Chondrocyte (in vitro differentiated cells): ENCODE measurements at places on chromosomes 5 and 9. TPM values are rescaled to one million over a fixed set of nuclear protein-coding genes. Genes with fewer than 3 reads are reported as not detected.

- no peaks in the 10 kb centered on the region for H3K27me3 ChIP-seq
- H3K4me3 ChIP-seq, result no peak overlapping the region
- peaks cover 20% of the 10 kb centered on the region for H3K4me1 ChIP-seq
- no peaks in the 10 kb centered on the region for H3K36me3 ChIP-seq
- DNase-seq, result no peak
Observed at GRCh38 chr9:17824191-17824590, 245.3 kb downstream of the SH3GL2 start.

- no peak overlapping the region for H3K27ac ChIP-seq
- no peaks in the 10 kb centered on the region for H3K4me1 ChIP-seq
- H3K4me3 ChIP-seq, result no peak overlapping the region
- H3K36me3 ChIP-seq, result no peaks in the 10 kb centered on the region
Observed at GRCh38 chr5:178392386-178392785, 159.8 kb upstream of the PHYKPL start.

GRCh38 chr5:65923339-65923738 lies 3.0 kb upstream of the ERBIN start:
- no peak for DNase-seq
- H3K4me1 ChIP-seq, result peaks cover 39% of the 10 kb centered on the region
- peak overlapping the region; percentile 25 for H3K27ac ChIP-seq
- H3K27me3 ChIP-seq, result no peaks in the 10 kb centered on the region
- H3K36me3 ChIP-seq, result no peaks in the 10 kb centered on the region
- no peak overlapping the region for H3K4me3 ChIP-seq

- H3K27ac ChIP-seq, result no peak overlapping the region
- DNase-seq, result no peak
- H3K36me3 ChIP-seq, result peaks cover 1% of the 10 kb centered on the region
- no peak overlapping the region for H3K4me3 ChIP-seq
- H3K27me3 ChIP-seq, result no peaks in the 10 kb centered on the region
- no peaks in the 10 kb centered on the region for H3K4me1 ChIP-seq
Observed at GRCh38 chr5:144457160-144457559, 286.5 kb downstream of the KCTD16 start.

DNA sequence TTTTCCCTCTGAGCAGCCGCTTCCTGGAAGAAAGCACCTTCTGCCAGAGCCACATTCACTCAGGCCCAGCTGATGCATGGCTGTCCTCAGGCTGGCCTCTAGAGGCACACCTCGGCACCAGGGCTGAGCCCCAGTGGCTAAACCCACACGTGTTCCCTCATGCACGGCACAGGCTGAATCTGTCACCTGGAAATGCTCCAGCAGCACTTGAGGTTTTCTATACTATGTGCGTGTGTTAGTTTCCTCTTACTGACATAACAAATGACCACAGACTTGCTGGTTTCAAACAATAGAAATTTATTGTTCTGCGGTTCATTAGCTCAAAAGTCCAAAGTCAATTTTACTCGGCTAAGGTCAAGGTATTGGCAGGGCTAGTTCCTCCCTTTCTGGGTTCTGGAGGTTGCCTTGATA lies 141.4 kb downstream of the LRRC70 start:
- peaks cover 11% of the 10 kb centered on the region for H3K27me3 ChIP-seq
- DNase-seq, result no peak
- H3K4me1 ChIP-seq, result no peaks in the 10 kb centered on the region
- H3K4me3 ChIP-seq, result no peak overlapping the region
- no peaks in the 10 kb centered on the region for H3K36me3 ChIP-seq
- no peak overlapping the region for H3K27ac ChIP-seq

Gene GBGT1
- 2.1 to 8.1 TPM (median 5.8 TPM) in 3 replicates for total RNA-seq

- no peaks in the 10 kb centered on the region for H3K36me3 ChIP-seq
- H3K4me1 ChIP-seq, result peaks cover 69% of the 10 kb centered on the region
- no peaks in the 10 kb centered on the region for H3K27me3 ChIP-seq
- peak overlapping the region; percentile 100 for H3K27ac ChIP-seq
- H3K4me3 ChIP-seq, result peak overlapping the region; percentile 69
Observed at GRCh38 chr5:95858661-95859595, 36.4 kb upstream of the GLRX start.

GRCh38 chr5:122155546-122155945 lies 26.2 kb downstream of the ZNF474 start:
- no peak overlapping the region for H3K4me3 ChIP-seq
- H3K27me3 ChIP-seq, result no peaks in the 10 kb centered on the region
- peak overlapping the region; percentile 46 for H3K27ac ChIP-seq
- H3K4me1 ChIP-seq, result peaks cover 54% of the 10 kb centered on the region
- H3K36me3 ChIP-seq, result no peaks in the 10 kb centered on the region

GRCh38 chr9:79570448-79571308 lies 1.1 kb upstream of the TLE4 start:
- H3K36me3 ChIP-seq, result peaks cover 1% of the 10 kb centered on the region
- H3K27ac ChIP-seq, result peak overlapping the region; percentile 77
- peak; percentile 89 for DNase-seq
- no peaks in the 10 kb centered on the region for H3K27me3 ChIP-seq
- no peak overlapping the region for H3K4me3 ChIP-seq

GRCh38 chr5:932628-933250 lies 40.1 kb downstream of the TRIP13 start:
- H3K36me3 ChIP-seq, result peaks cover 5% of the 10 kb centered on the region
- H3K4me3 ChIP-seq, result no peak overlapping the region
- no peak overlapping the region for H3K27ac ChIP-seq
- H3K4me1 ChIP-seq, result no peaks in the 10 kb centered on the region

- peaks cover 2% of the 10 kb centered on the region for H3K36me3 ChIP-seq
- no peak overlapping the region for H3K4me3 ChIP-seq
- DNase-seq, result no peak
- H3K27me3 ChIP-seq, result peaks cover 6% of the 10 kb centered on the region
- peaks cover 22% of the 10 kb centered on the region for H3K4me1 ChIP-seq
Observed at GRCh38 chr5:134122530-134122929, 8.0 kb downstream of the TCF7 start.

GRCh38 chr5:102715082-102715807 lies 39.9 kb upstream of the PAM start:
- no peaks in the 10 kb centered on the region for H3K36me3 ChIP-seq
- no peak overlapping the region for H3K4me3 ChIP-seq
- H3K4me1 ChIP-seq, result peaks cover 10% of the 10 kb centered on the region
- no peak overlapping the region for H3K27ac ChIP-seq
- no peak for DNase-seq
- H3K27me3 ChIP-seq, result no peaks in the 10 kb centered on the region

Gene LCN10
- total RNA-seq, result not detected in 3 replicates

GRCh38 chr9:128005923-128006322 lies 25.1 kb upstream of the EEIG1 start:
- peaks cover 16% of the 10 kb centered on the region for H3K4me1 ChIP-seq
- no peak overlapping the region for H3K27ac ChIP-seq
- H3K27me3 ChIP-seq, result no peaks in the 10 kb centered on the region
- DNase-seq, result no peak
- H3K36me3 ChIP-seq, result peaks cover 2% of the 10 kb centered on the region
- H3K4me3 ChIP-seq, result no peak overlapping the region

- peaks cover 9% of the 10 kb centered on the region for H3K27me3 ChIP-seq
- no peaks in the 10 kb centered on the region for H3K4me1 ChIP-seq
- no peak overlapping the region for H3K27ac ChIP-seq
Observed at GRCh38 chr5:16364910-16365309, 100.7 kb downstream of the ZNF622 start.

- H3K4me3 ChIP-seq, result no peak overlapping the region
- H3K36me3 ChIP-seq, result peaks cover 6% of the 10 kb centered on the region
- no peaks in the 10 kb centered on the region for H3K27me3 ChIP-seq
- H3K4me1 ChIP-seq, result peaks cover 57% of the 10 kb centered on the region
- H3K27ac ChIP-seq, result no peak overlapping the region
Observed at GRCh38 chr5:159034083-159034824, 65.5 kb downstream of the EBF1 start.

Gene GRIA1
- 0.55 to 13.9 TPM (median 0.77 TPM) in 3 replicates for total RNA-seq

Gene PKD2L2
- total RNA-seq, result not detected in 3 replicates

DNA sequence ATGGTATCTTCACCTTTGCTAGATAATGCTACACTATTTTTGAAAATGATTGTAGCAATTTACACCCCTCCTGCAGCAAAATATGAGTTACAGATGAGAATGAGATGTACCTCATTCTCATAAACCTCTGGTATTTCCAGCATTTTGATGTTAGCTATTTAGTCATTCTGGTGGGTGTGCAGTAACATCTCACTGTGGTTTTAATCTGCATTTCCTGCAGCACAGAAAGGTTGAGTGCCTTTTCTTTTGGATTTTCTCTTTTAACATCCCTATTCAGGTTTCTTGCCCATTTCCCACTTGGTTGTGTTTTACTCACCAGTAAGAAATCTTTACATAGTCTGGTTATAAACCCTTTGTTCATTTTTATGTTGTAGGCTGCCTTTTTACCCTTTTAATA lies 206.2 kb downstream of the NR3C1 start:
- peaks cover 5% of the 10 kb centered on the region for H3K36me3 ChIP-seq
- peaks cover 8% of the 10 kb centered on the region for H3K4me1 ChIP-seq
- no peak for DNase-seq
- no peak overlapping the region for H3K27ac ChIP-seq
- no peak overlapping the region for H3K4me3 ChIP-seq

Gene TAF11L10
- not detected in 3 replicates for total RNA-seq

GRCh38 chr5:169268019-169268418 lies 32.9 kb downstream of the SLIT3 start:
- DNase-seq, result no peak
- peaks cover 16% of the 10 kb centered on the region for H3K4me1 ChIP-seq
- H3K27ac ChIP-seq, result no peak overlapping the region

Gene PCDHGB6
- 52.4 to 64.2 TPM (median 56.8 TPM) in 3 replicates for total RNA-seq

Gene MARVELD2
- total RNA-seq, result 1.2 to 2.2 TPM (median 2.0 TPM) in 3 replicates

DNA sequence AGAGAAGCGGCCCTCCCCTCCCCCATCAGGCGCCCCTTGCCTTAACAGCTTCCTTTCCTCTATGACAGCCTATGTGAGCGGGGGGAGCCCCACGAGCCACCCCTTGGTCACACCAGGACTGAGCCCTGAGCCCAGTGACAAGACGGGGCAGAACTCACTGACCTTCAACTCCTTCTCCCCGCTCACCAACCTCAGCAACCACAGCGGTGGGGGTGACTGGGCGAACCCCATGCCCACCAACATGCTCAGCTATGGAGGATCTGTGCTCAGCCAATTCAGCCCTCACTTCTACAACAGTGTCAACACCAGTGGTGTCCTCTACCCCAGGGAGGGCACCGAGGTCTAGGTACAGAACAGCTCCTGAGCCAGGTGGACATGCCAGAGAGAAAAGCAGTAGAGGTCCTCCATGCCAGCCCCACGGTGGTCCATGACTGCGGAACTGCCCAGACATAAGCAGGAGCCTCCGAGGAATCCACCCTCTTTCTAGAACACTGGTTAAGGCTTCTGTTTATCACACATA lies 2.6 kb downstream of the FOXI1 start:
- H3K36me3 ChIP-seq, result no peaks in the 10 kb centered on the region
- H3K27me3 ChIP-seq, result peaks cover 3% of the 10 kb centered on the region
- H3K4me3 ChIP-seq, result no peak overlapping the region
- H3K27ac ChIP-seq, result no peak overlapping the region
- no peaks in the 10 kb centered on the region for H3K4me1 ChIP-seq

Gene TLR4
- 9.5 to 13.6 TPM (median 11.6 TPM) in 3 replicates for total RNA-seq

Gene PURA
- total RNA-seq, result 13.3 to 18.1 TPM (median 16.7 TPM) in 3 replicates

Gene TRIM36
- total RNA-seq, result 4.6 to 10.1 TPM (median 9.4 TPM) in 3 replicates

DNA sequence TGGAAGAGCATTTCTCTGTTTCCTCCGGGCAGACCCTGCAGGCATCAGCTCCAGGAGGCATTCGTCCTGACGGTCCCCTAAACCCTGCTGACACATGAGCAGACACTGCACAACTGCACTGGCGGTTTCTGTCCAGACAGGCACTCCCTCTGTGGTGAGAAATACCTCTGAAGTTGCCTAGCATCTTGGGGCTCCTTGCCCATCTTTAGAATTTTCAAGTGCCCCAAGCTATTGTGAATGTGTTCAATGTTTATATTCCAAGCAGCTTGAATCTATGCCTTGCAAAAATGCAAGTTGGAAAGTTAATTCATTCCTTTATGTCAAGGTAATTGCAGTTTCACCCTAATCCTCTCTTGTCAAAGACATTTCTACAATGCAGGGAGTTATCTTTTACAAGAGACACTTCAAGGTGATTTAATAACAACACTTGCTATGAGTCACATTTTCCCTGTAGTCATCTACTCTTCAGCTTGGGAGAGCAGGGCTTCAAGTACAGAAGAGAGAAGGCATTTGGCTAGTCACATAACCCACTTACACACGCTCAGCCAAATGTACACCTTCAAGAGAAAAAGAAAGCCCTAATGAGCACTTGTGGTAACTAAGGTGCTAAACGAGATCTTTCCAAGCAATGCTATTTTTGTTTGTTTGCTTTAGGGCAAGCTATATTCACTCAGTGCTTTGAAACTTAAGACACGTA lies 302.5 kb downstream of the MLLT3 start:
- no peaks in the 10 kb centered on the region for H3K36me3 ChIP-seq
- no peak overlapping the region for H3K4me3 ChIP-seq
- no peak overlapping the region for H3K27ac ChIP-seq

DNA sequence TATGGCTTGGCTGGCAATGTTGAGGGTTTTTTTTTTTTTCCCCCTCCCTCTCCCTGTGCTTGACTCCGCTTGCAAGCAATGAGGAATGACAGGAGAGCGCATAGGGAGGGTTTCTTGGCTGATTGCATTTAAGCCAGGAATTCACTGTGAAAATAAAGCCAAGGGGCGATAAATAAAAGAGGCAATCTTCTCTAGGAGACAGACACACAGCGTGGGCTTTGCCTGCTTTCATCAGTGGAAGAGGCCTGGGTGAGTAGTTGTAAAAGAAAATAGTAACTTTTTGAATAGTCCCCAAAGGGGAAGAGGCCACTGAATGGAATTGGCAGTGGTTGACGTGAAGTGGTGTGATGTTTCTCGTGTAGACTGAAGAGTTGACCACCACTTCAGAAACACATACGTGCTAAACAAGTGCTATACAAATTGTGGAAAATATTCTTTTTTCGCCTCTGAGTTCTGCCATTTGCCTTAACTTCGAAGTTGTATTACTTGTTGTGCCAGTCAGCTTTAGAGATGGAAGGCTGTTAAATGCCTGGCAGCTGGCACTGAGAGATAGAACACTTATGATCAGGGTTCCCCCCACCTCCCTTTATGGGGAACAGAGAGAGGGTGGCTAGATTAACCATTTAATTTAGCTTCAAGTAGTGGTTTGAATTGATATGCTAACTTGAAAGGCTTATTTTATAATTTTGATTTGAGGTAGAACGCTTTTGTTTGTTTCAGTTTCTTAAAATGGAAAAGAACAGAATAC lies 3.0 kb downstream of the ZSWIM6 start:
- DNase-seq, result no peak
- peaks cover 2% of the 10 kb centered on the region for H3K36me3 ChIP-seq
- peak overlapping the region; percentile 88 for H3K27ac ChIP-seq

- H3K36me3 ChIP-seq, result no peaks in the 10 kb centered on the region
- H3K27me3 ChIP-seq, result peaks cover 6% of the 10 kb centered on the region
- no peak for DNase-seq
- no peaks in the 10 kb centered on the region for H3K4me1 ChIP-seq
Observed at GRCh38 chr9:136694163-136694871, 7.1 kb upstream of the AGPAT2 start.

- H3K36me3 ChIP-seq, result no peaks in the 10 kb centered on the region
- no peak overlapping the region for H3K27ac ChIP-seq
- H3K27me3 ChIP-seq, result peaks cover 2% of the 10 kb centered on the region
- H3K4me1 ChIP-seq, result no peaks in the 10 kb centered on the region
- DNase-seq, result no peak
Observed at GRCh38 chr5:84650429-84650828, 265.7 kb upstream of the EDIL3 start.
